ENCODE measurements at places on chromosomes 7 and 10.

DNA sequence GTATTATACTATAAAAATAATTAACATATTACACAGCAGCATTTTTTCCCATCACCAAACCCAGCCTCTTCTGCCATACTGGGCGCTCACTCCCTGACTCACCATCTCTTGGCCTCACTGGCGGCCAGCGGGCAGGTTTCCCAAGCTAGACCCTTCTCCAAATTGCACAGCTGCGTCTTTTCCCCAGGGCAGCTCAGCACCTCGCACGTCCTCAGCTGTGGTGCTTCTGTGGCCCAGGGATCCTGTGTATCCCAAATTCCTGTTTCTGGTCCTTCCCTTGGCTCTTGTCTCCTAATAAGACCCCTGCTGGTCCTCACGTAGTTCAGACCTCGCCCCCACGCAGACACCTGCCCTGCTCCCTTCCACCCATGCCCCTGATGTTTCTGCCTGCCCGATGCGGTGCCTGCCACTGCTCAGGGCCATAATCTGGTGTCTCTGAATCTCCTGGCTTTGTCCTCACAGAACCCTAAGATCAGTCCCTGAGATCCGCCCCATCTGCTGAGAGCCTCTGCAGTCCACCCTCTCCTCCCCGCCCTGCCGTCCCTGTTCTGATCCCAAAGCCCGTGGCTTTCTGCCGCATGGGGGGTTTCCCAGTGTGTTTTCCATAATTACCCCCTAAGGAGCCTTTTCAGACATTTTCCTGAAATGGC is 290.1 kb downstream of the TCERG1L start:
- no peak for DNase-seq

DNA sequence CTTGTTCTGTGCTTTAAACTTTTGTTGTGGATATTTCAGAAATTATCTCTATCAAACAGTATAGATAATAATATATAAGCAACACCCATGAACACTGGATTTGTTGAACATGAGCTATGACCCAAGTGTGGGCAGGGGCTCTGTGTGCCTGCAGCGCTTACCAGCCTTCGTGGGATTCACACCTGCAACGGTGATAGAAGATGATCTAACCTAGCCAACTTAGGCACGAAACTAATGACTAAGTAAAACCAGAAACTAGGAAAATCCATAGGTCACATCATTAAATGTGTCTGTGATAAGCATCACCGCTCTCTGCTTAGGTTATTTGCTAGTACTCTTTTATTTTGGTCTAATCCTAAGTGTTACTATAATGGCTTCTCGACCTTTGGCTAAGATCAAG is 18.0 kb downstream of the SPAG6 start:
- no peak for DNase-seq

DNA sequence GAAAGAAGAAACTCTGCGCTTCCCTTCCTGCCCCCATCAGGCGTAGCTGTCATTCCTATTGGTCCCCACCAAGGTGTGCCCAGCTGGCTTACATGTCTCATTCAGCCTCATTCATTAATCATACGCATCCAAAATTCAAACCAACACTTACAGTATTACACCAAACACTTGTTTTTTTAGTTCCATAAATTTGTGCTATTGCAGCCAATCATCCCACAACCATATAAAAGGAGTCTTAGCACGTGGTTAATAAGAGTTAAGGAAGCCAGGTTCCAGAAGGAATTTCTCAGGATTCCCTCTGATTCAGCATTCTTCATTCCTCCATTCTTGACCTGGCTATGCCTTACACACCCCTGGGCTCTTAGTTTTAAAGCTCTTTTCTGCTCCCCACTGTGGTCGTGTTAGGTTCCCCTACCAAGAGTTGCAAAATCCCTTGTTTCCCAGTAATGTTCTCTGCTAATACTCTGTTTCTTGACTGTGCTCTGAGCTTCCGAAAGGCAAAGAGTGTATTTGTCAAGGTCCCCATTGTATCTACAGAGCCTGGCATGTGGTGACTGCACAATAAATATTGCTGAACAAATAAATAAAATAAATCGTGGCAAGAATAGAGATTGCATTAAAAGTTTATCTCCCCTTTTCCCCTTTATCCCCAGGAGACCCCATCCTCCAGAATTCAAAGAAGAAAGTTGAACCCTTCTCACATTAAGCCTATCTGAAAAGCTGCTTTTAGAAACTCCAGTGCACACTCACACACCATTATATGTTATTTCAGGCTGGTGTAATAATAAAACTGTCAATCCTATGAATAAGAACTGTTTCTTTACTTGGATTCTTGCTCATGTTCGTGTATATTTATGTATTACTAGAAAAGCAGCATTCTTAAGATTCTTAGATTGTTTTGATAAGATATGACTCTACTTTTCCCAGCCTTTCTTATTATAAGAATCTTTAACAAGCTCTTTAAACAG is 514.4 kb downstream of the INHBA start:
- DNase-seq, result no peak

- no peak for DNase-seq
Measured at GRCh38 chr7:881441-882234, 5.3 kb downstream of the GET4 start.

GRCh38 chr7:83643012-83643411 is 5.9 kb downstream of the SEMA3E start:
- no peak for DNase-seq

- DNase-seq, result no peak
Measured at GRCh38 chr10:4647109-4647785, 178.8 kb upstream of the AKR1E2 start.

DNA sequence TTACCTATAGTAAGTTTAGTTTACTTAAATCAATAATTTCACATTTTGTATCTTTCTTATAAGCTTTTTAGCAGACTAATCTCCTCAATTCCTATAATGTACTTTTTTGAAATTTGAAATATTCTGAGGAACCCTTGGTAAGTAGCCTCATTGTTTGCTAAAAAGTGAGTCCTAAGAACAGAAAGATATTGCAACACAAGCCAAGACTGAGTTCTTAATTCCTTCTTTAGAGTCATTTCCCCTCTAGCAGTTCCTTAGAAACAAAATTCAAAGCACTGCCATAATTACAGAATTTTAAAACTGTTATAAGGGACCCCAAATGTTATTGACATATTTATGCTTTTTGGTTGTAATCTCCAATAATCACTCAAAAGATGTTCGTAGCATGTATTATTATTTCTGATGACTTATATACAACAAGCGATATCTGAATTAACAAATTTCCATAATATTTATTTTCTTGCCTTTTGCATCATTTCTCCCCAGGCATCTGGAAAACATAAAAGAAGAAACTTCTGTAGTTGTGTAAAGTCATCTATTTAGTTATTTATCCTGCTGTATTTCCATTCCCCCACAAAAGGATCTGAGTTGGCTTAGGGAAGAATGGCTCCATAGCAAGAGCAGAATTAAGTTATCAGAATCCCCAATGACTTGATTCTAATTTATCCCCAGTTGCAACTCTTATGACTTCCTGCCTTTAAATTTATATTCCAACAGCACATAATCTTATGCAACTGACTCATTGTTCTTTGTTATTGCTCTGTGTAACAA is 67.8 kb downstream of the TMEM26 start:
- no peak for DNase-seq

DNA sequence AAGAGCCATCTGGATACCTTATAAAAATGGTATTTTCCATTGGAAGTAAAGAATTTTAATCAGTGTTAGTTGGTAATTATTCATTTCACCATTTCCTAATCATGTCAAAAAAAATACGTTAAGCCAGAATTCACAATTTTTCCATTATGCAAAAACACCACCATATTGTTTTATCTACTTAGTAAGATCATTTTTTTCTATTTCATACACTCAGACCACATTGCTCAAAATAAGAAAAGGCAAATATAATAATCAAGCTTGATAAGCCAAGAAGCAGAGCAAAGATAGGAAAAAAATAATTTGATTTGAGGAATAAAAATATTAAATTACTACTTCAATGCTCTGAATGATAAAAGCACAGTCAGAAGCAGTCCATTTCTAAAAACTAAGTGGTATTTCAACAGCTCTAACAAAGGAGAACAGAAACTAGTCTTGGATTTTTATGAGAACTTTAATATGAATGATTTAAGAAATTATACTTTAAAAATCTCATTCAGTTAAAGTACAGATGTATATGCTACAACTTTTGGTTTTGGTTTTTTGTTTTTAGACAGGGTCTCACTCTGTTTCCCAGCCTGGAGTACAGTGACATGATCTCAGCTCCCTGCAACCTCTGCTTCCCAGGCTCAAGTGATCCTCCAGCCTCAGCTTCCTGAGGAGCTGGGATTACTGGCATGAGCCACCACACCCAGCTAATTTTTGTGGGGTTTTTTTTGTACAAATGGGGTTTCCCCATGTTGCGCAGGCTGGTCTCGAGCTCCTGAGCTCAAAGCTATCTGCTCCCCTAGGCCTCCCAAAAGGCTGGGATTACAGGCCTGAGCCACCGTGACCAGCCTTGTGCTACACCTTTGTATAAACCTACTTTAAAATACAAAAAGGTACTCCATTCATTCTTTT is 46.6 kb downstream of the LRRN3 start:
- DNase-seq, result no peak

- DNase-seq, result no peak
Measured at GRCh38 chr10:94192974-94193373, 169.8 kb downstream of the NOC3L start.

DNA sequence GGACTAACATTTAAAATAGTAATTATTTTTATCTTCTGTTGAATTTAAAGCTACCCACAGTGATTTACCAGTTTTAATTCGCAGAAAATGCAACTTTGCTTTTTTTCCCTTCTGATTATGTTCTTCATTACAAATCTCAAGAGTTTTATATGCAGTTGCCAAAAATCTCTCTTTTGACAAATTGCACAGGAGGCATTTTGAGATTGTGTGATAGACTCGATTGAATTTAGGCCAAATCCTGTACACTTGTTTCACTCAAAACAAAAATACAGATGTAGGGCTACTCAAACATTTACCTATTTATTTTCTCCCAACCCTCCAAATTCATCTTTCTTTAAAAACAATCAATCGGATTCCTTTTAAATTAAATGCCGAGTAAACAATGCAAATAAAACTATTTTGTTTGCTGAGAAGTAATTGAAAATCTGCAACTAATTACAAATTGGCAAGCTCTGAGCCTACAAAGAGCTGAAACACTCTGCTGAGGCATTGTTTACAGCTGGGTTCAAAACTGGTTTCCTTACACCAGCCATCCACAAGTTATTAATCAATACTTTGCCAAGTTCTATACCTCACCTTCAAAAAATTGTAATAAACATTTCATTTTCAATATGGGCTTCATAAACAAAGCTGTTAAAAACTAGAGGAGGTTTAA is 214.9 kb upstream of the TCF7L2 start:
- DNase-seq, result no peak

DNA sequence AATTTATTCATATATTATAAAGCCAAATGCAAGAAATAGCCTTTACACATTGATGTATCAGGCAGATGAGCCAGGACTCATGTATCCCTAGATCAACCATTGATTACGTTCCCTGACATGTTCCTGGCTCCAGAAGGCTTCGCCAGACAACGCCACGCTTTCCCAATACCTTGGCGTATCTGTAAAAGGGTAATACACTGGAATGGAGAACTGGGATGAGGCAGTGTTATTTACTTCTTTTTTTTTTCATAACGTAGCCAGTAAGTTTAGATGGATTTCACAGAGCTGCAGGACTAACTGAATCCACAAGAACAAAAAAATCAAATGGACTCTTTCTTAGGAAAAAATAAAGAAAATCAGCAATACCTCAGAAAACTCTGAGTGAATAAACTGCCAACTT is 588.1 kb upstream of the SEMA3D start:
- DNase-seq, result no peak

GRCh38 chr7:155810770-155811559 is 1.3 kb downstream of the SHH start:
- no peak for DNase-seq
